T1000 (cell line): ENCODE measurements at places on chromosomes 1 and 21.

DNA sequence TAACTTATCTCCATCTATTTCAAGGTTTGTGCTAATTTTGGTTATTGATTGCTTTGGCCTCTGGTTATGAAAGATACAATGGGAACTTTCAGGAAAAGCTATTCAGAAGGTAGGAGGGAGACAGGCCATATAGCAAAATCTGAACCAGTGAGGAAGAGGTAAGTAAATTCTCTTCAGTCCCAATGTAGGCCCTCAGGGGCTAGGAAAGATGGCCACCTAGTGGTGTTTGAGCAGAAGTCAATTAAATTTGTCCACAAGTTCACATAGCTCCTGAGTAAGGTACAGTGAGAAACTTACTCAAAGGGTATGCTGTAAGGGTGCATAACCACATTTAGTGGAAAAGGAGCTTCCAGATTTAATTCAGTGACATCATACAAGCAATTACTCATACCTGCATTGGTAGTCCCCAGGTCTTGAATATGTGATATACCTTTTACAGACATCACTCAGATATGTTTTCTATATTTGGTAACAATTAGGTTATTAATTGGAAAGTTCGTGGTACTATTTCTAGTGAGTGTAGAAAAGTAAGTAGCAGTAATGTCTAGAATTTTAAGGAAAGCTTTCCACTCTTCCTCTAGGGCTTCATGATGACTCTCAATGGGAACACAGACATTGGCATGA, 21.4 kb upstream of the FMO1 start:
- DNase-seq = peak; percentile 14

DNA sequence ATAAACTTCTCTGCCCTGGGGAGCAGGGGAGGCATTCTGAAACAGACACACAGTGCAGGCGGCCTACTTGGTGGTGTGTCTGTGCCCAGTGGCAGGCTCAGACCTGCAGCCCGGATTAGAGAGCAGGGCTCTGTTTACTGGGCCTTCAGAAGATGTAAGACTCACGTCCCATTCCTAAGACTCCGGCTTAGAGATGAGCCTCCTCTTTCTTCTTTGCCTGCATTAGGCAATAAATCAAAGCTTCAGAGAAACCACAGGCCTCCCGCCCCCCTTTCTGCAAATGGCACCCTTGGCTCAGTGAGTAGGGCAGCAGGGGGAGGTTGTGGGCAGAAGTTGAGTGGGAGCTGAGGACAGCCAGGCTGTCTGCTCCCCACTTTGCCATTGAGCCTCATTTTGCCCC, 35.8 kb downstream of the LGR6 start:
- no peak for DNase-seq

DNA sequence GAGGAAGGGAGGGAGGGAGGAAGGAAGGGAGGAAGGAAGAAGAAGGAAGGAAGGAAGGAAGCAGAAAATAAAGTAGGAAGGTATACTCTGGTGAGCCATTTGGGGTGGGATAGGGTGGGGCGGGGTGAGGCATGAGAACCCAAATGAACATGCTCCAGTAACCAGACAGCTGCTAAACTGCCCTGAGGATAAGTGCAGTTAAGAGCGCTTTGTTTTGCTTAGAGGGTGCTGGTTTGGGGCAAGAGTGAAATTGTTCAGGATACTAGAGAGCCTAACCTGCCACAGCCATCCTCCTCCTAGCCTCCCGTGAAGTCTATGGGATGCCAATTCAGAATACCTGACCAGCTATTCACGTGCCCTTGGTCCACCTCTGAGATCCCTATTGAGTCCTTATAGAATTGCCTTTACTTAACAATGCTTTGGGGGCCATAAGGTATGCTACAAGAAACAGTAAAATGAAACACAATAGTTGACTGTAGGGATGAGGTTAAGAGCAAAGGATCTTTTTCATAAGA, 59.0 kb upstream of the ATF3 start:
- no peak for DNase-seq

GRCh38 chr1:43705334-43705733, 2.0 kb upstream of the ST3GAL3 start:
- no peak for DNase-seq

GRCh38 chr1:209761011-209761635, 5.3 kb downstream of the TRAF3IP3 start:
- DNase-seq = no peak

DNA sequence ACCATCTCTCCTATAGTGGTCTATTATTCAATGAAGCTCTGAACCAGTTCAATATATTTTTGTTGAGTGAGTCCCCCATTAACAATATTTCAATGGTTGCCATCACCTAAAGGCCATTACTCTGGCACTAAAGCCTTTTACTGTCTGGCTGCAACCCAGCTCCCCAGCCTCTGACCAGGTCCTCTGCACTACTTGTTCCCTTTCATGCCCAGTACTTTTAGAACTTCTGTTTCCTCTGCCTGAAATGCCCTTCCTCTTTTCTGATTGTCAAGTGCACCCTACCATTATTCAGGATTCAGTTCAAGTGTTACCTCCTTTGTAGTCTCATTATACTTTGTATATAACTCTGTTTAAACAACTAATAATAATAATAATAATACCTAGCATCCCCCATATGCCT, 30.4 kb upstream of the ZFYVE9 start:
- no peak for DNase-seq

DNA sequence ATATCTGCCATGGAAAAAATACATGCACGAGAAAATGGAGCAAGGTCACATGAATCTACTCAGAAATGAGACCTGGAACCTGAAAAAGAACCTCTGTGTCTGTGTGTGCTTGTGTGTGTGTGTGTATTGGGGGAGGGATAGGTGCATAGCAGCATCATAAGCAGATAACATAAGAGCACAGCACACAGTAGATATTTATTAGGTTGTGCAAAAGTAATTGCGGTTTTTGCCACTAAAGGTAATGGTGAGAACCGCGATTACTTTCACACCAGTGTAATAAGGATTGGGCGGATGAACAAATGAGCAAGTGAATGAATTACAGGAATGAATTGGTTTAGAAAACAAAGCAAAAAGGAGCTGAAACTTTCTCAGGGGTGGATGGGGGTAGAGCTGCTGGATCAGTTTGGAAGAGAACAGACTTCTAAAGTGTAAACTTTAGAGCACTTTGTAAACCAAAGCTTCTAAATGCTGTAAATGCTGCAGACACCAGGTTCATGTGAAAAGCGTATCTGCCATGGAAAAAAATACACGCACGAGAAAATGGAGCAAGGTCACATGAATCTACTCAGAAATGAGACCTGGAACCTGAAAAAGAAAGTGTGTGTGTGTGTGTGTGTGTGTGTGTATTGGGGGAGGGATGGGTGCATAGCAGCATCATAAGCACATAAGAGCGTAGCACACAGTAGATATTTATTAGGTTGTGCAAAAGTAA, 156.9 kb downstream of the TOMM20 start:
- DNase-seq = no peak
